ENCODE measurements at places on chromosomes 7 and 10. TPM values are rescaled to one million over a fixed set of nuclear protein-coding genes. Genes with fewer than 3 reads are reported as not detected.

The GSAP gene
- 18.9 TPM for polyA plus RNA-seq

The LRRC72 gene
- polyA plus RNA-seq: not detected

The MSS51 gene
- 0.36 TPM for polyA plus RNA-seq

The ADAMTS14 gene
- polyA plus RNA-seq: not detected

The HKDC1 gene
- polyA plus RNA-seq: 1.6 TPM

The COL28A1 gene
- not detected for polyA plus RNA-seq

The AKR1C3 gene
- 8.9 TPM for polyA plus RNA-seq

The LRRC61 gene
- polyA plus RNA-seq: 0.67 TPM

Data from Purkinje cell (primary cell).